Activated CD4-positive, alpha-beta T cell treated with anti-CD3 and anti-CD28 coated beads, Interleukin-2, amount 50 U/mL, for 16 hours (primary cell): ENCODE measurements at places on chromosomes 12 and 14.
A peak's percentile ranks its signal among the peaks of the same experiment; 100 is the strongest.

DNA sequence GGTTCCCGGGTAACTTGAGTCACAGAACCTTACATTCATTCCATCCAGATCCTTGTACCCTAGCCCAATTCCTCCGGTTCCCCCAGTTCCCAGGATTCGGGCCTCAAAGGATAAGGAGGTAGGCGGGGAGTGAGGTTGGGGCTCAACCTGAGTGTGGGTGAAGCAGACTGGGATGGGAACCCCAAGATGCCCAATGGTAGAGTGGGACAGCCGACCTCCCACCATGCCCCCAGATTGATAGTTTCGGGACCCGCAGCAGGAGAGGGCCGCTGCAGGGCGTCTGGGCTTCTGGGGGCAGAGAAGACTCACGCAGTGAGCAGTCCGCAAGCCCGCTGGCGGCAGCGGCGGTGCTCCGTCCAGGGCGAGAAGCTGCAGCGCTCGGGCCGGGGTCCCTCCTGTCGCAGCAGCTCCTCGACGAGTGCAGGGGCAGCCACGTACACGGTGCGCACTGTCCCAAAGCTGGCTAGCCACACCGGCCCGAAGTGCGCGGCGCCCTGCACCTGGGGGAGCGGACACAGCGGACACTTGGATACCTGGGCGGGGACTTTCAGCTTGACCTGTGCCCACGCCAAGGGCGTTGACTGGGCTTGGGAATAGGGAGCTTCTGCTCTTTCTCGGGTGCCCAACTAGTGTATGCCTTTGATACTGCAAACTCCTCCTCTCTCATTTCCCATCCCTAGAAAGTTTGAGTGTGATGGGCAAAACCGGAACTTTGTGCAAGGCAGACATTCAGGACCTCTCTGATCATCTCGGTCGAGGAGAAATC, 997 bp downstream of the CYP27B1 start:
- DNase-seq, result no peak

- no peak for DNase-seq
Observed at GRCh38 chr14:102315121-102315520, 4.4 kb upstream of the ZNF839 start.

DNA sequence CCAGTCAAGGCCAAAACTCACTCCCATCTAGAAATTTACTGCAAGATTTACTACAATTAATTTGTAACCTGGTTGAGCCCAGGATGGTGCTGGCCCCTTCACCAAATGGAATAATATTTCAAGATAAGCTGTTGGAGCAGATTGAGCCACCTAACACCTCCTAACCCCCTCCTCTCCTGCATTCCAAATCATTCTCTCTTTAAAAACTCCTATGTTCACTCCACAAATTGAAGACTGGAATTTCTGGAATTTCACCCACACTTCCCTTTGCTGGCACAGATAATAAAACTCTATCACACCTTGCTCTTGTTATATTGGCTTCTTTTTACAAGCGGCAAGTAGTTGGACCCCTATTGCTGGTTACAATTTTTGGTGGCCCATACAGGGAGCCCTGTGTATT, 41.7 kb downstream of the MIS18BP1 start:
- DNase-seq, result no peak

- DNase-seq, result no peak
Observed at GRCh38 chr12:2311020-2311778, 258.4 kb downstream of the CACNA1C start.

- DNase-seq, result no peak
Observed at GRCh38 chr12:121784460-121784859, 9.0 kb downstream of the RHOF start.

DNA sequence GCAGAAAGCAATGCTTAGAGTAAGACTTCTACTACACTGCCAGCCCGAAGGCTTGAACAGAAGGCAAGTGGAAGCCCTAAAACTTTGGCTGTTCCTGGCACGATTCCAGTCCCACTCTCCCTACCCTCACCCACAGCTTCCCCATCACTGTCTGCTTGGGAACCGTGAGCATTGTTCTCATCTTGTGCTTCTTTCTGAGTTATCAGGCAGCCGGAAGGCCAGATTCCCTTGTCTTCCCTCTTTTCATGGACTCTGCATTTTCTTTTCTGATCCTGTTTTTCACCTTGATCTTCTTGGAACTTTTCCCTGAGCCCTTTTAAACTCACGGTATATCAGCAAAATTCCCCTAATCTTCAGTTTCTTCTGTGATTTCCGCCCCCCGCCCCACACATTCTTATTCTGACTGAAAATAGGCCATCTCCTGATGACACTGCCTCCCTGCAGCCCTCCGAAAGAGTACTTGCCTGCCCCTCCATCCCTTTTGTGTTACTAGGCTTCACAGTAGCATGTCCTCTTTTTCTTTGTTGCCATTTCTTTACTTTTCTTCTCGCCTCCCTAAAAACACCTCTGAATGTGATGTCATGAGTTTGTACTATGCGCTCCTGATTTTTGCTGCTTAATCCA, 29.9 kb downstream of the RCOR1 start:
- no peak for DNase-seq

GRCh38 chr12:23831739-23832138, 117.7 kb downstream of the SOX5 start:
- no peak for DNase-seq

DNA sequence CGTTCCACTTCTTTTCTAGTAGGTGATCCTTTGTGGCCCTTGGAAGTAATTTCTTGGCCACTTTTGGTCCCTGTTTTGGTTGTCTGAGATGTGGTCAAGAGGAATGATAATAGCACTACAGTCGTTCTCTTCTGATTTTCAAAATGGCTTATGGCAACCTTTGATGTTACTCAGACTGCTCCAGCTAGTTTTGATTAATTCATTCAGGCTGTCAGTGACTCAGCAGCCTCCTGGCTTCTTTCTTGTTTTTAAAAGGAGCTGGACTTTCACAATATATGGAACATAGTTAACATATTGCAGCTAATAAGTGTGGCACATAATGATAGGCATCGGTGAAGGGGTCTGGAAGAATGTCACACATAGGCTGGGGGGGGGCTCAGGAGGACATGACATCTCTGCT, 47.3 kb downstream of the WDR20 start:
- no peak for DNase-seq

- DNase-seq, result peak; percentile 26
Observed at GRCh38 chr14:71594821-71595220, 337.4 kb upstream of the RGS6 start.

DNA sequence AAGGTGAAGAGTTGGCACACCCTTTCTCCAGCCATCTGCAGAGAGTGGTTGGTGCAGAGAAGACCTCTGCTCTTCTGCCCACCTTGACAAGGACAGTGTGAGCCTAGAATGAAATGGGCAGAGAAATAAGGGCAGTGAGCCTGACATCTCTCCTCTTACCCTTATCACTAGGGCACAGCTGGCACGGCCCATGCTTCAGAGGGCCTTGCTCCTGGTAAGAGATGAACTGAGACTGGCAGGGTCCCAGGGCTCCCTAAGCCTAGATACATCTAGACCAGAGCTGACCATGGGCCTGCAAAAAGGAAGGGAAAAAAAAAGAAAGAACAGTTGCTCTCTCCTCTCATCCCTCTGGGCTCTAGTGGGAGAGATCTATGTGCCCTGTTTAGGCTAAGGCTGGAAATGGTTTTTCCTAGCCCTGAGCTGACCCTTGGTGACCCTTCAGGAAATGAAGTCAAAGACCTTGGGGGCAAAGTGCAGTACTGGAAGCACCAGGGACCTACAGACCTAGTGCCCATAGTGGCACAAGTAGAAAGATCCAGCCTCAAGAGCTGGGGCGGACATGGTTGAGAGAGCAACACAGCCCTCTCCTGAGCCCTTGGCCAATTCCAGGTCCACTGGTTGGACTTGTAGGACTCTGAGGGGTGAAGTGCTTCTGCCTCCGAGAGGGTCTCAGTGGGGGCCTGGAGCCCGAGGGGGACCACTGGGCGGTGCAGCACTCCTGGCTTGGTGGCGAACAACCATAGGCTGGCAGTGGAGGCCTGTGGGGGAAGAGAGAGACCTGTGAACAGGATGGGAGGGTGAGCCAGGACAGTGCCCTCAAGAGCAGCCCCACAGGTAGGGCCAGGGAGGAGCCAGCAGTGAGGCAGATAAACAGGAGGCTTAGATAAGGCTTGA, 22.0 kb downstream of the PRPF40B start:
- no peak for DNase-seq

DNA sequence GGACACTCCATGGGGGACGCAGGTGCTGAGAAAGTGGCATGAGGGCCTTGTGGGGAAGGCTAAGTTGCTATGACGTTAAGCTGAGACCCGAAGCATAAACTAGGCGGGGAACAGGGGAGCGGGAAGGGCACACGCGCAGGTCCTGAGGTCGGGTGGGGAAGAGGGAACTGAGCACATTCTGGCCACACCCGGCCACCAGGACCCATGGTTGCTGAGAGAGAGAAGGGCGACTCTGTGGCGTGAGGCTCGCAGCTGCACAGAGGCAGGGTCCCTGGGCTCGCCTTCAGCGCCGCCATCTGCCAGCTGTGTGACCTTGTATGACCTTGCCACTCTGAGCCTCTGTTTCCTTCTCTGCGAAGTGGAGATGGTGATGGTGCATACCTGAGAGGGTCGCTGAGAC, 182.5 kb downstream of the PHETA1 start:
- no peak for DNase-seq
